Epithelial cell of esophagus (primary cell): ENCODE measurements at places on chromosomes 16 and 17.

GRCh38 chr17:36813957-36814563 is 123.2 kb upstream of the LHX1 start:
- no peak for DNase-seq

GRCh38 chr17:59355030-59355701 is 23.7 kb downstream of the YPEL2 start:
- peak; percentile 13 for DNase-seq

GRCh38 chr17:61806936-61807335 is 56.4 kb downstream of the BRIP1 start:
- no peak for DNase-seq

GRCh38 chr16:35745821-35746248 is 2286.4 kb downstream of the TP53TG3F start:
- DNase-seq, result no peak

DNA sequence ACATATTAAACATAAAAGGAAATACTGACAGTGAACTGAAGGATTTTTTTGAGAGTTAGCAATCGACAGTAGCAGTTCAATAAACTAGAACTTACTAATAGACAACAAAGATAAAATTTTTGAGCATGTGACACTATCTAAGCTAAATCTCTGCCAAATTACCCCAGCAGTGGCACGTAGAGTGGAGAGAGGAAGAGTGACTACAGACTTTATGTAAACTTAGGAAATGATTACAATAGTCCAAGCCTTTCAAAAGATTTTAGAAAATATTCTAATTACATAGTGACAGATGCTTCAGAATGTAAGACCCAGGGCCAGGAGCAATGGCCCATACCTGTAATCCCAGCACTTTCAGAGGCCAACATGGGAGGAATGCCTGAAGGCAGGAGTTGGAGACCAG is 52.4 kb downstream of the CFDP1 start:
- no peak for DNase-seq

DNA sequence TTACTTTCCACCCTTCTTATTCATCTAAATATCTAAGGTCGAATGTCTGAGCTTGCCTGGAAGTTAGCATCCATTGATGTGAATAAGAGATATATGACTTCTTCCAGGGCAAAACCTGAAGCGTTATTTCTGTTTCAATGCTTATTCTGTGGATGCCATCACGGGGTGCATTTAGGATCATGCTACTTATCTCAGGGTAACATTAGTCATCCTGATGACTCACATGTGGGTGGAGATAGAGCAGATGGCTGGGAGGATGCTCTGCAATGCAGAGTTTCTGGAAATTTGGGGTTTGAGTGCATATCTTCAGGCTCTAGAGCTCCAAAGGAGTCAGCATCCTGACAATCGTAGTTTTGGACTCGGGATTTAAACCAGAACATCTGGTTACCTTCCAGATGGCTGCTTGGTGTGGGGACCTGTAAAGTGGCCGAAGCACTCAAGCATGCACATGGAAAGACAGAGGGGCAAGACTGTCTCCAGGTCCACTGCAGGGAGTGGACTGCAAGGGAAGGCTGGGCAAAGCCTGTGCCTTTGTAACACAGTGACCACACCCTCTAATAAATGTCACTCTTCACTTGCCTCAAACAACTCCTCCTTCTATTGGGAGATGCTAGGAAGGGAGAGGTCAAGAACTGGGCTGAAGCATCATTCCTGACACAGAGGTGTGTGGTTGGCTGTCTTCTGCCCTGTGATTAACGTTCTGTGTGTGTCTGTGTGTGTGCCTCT is 175.2 kb upstream of the SALL1 start:
- DNase-seq, result peak; percentile 63

GRCh38 chr17:66355510-66355909 is 53.1 kb downstream of the PRKCA start:
- DNase-seq, result no peak

- no peak for DNase-seq
These were observed 5.5 kb upstream of the IL27 start for GRCh38 chr16:28511801-28512789.

DNA sequence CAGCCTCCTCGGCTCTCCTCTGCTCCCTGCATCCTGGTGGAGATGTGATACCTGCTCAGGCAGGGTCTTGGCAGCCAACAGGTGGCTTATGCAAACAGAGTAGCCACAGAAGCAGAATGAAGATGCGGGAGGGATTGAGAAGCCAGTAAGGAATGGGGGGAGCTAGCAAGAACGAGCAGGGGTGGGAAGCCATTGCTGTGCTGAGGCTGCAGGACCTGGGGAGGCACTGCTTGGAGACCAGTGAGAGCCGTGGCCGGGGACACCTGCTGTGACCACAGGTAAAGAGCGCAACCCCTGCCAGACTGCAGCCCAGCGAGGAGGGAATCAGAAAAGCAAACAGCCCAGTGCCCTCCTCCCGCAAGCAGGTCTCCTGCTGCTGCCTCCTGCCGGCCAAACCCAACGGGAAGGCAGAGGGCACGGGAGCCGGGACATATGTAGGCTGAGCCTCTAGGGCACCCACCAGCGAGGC is 14.7 kb downstream of the AIPL1 start:
- peak; percentile 49 for DNase-seq

- peak; percentile 57 for DNase-seq
These were observed 29.0 kb downstream of the GLG1 start for GRCh38 chr16:74577882-74578366.

GRCh38 chr16:61547626-61548025 is 488.6 kb downstream of the CDH8 start:
- DNase-seq, result no peak

DNA sequence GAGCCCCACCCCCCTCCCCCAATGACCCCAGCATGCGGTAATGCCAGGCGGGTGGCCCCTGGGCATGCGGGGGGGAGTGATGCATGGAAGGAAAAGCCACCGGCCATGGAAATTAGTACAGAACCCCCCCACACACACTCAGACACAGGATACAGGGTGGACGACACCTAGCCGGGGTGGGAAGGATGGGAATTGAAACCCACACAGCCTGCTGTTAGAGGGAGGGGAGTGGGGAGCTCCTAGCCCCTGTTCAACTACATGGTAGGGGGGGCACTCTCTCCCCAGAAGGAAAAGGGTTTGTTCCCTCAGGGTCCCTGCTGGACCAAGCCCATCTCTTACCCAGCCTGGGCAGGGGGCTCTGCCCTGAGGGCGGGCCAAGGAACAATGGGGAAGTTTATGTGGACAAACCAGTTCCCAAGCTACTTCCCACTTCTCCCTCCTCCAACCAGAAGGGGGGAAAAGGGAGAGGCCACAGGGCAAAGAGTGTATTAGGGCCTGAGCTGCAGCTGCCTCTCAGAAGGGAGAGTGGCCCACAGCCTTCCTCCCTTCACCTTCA is 5.2 kb downstream of the TMUB2 start:
- DNase-seq, result no peak

GRCh38 chr17:48037036-48037837 is at the start of gene COPZ2:
COPZ2 (minus strand) TSS chr17:48037797; CDS start chr17:48037777, 20 bp downstream.
- DNase-seq, result peak; percentile 46

DNA sequence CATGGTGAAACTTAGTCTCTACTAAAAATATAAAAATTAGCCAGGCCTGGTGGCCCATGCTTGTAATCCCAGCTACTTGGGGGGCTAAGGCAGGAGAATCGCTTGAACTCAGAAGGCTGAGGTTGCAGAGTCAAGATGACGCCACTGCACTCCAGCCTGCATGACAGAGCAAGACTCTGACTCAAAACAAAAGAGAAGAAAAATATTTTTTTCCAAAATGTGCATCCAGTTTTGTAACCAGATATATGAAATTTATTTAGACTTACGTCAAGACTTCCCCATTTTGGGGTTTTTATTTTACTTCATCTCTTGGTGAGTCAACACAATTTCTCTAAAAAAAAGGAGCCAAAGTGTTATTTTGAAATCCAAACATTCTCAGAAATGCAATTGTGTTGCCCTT is 5.5 kb upstream of the TM4SF5 start:
- no peak for DNase-seq

GRCh38 chr16:81698310-81698641 is 80.8 kb upstream of the PLCG2 start:
- no peak for DNase-seq

GRCh38 chr16:8958344-8959167 is 5.2 kb downstream of the USP7 start:
- peak; percentile 9 for DNase-seq

DNA sequence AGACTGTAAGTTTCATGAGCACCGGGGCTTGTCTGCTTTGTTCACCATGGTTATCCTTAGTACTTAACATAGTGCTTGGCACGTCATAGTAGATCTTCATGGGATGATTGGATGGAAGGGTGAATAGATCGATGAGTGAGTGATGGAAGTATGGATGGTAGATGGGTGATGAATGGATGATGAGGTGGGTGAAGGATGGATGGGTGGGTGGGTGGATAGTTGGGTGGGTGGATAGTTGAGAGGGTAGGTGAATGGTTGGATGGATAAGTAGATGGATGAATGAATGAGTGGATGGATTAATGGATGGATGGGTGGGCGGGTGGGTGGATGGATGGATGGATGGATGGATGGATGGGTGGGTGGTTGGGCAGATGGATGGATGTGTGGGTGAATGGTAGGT is 133.2 kb upstream of the PLCG2 start:
- DNase-seq, result no peak

DNA sequence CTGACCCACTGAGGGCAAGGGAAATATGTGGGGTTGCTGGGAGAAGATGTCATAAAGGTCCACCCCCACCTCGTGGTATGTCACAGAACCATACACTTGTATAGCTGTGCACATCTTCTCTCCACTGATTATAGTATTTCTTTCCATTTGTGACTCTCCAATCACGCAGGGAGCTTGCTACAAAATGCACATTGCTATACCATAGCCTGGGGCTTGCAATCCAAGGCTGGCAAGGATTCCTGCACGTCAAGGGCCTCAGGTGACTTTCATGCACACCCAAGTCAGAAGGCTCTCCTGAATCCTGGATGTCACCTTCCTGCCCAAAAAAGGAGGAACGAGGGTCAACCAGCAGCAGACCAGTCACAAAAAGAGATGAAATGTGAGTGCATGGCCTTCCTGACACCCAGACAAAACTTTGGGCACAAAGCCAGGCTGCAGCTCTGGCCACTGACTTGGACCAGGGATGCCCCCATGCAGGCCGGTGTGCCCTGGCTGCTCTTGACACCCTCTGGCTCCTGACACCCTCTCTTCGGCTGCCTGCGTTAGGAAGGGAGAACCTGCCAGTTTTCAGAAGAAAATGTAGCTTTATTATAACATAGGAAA is 12.1 kb downstream of the TBC1D26 start:
- DNase-seq, result no peak

DNA sequence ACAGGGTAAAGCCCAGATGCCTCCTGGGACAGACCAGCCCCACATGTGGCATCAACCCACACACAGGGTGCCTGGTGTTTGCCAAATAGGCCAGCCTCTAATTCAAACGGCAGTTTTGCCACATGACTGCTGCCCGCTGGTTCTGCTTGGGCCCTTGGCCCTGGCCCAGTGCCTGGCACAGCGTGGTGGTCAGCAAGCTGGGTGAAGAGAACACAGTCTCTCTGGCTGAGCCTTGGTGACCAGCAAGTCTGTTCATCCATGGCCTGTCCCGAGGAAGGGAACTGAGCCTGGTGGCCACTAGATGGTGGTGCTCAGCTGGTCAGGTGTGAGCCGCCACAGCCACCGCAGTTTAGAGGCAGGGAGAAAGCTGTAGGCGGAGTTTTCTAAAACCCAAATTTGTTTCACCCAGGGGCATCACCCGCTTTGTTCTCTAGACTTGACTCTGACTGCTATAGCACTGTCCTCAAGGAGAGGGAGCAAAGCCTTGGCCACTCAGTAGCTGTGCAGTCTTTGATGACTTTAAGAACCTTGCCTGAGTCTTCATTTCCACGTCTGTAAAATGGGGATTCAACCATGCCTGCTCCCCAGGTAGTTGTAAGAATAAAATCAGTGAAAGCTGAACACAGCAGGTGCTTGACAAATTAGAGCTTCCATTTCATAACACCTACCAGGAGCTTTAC is 4.7 kb upstream of the GFAP start:
- peak; percentile 83 for DNase-seq

GRCh38 chr16:57260294-57260929 is 15.4 kb downstream of the ARL2BP start:
- peak; percentile 82 for DNase-seq

GRCh38 chr16:56807011-56807675 is 57.9 kb upstream of the SLC12A3 start:
- peak; percentile 45 for DNase-seq

- DNase-seq, result peak; percentile 90
These were observed 29.1 kb upstream of the ITGA3 start for GRCh38 chr17:50026837-50027171.

GRCh38 chr17:33038740-33039139 is 47.1 kb downstream of the SPACA3 start:
- DNase-seq, result peak; percentile 60

DNA sequence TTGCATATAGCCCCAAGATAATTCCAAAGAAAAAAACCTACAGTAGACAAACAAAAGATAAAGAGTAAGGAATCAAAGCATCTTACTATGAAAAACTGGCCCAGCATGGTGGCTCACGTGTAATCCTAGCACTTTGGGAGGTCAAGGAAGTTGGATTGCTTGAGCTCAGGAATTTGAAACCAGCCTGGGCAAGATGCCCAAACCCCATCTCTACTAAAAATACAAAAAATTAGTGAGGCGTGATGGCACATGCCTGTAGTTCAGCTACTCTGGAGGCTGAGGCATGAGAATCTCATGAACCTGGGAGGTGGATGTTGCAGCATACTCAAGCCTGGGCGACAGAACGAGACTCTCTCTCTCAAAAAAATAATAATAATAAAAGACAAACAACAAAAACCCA is 764.7 kb upstream of the KIF2B start:
- peak; percentile 19 for DNase-seq

DNA sequence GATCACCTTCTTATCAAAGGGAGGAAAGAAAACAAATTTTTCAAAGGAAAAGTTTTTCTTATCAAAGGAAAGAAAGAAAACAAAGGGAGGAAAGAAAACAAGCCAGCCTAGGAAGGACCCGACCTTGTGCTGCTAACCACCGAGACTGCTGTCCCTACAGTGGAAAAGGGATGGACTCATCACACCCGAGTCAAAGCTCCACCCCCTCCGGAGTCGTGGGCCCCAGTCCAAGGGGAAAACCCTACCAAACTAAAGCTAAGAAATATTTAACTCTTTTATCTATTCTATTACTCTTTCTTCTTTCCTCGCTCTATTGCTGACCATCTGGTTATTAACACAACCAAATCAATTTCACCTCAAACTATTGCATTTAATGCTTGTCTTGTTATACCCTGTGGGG is 6.1 kb upstream of the ENDOV start:
- no peak for DNase-seq

GRCh38 chr17:10745231-10745630 is 15.4 kb upstream of the TMEM220 start:
- peak; percentile 50 for DNase-seq

DNA sequence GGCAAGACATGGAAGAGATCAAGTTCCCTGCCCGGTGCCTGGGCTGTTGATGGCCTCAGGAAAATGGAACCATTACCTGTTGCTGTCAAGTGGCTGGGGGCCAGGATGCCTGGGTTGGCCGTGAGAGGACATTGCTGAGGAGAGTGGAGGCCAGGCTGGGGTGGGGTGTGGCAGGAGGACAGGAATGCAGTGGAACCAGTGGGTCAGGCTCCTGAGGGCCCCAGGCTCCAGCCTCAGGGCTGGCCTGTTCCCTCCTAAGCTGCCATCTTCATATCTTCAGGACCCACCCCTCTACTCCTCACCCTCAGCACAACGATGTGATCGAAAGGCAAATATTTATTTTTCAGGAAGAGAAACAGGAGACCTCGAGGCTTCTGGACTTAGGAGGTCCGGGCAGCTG is 8.5 kb upstream of the YPEL3 start:
- DNase-seq, result peak; percentile 28
